ENCODE measurements at places on chromosomes 12 and 14. TPM values are rescaled to one million over a fixed set of nuclear protein-coding genes. Genes with fewer than 3 reads are reported as not detected.

Gene IKBIP
- total RNA-seq, result 3.6 TPM

Gene CACNA1C
- 1.5 TPM for total RNA-seq

DNA sequence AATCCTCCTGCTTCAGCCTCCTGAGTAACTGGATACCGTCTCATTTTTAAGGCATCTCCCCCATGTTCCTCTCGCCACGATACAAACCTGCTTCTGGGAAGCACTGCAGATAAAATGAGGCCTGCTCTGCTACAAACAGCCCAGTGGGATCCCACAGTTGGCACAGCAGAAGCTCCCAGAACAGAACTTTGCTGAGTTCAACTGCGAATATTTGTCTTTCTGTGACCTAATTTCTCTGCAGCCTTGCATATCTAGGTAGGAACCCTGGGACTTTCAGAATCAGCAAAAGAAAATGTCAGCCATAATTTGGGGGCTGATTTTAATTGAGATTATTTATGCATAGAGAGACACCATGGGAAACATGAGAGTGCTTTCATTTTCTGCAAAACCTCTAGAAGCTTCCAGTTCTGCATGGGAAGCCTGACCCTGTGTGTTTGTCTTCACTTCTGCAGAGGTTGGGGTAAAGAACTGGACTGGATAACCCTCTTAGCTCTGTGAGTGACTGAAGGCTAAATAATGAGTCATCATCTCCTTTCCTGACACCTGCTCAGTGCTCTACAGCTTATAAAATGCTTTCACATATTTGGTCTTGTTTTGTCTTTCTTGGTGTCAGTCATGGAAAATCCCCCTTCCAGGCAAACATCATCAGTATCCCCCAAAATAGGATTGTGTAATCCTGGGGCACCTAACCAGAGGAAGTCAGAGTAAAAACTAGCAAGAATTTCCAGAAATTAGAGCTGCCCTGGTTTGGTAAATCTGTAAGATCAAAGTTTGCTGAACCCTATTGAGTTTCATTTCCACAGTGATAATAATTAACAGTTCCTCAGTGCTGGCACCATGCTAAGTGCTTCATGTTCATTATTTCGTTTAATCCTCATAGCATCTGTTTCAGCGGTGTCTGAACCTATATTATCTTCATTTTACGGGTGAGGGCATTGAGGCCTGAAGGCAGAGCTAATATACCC is 185.8 kb downstream of the SLC15A4 start:
- DNase-seq, result no peak
- H3K27ac ChIP-seq, result no peak overlapping the region
- no peaks in the 10 kb centered on the region for H3K4me1 ChIP-seq
- H3K36me3 ChIP-seq, result no peaks in the 10 kb centered on the region
- H3K27me3 ChIP-seq, result no peaks in the 10 kb centered on the region
- H3K4me3 ChIP-seq, result no peak overlapping the region

GRCh38 chr14:50038398-50039119 is 77.8 kb downstream of the VCPKMT start:
- H3K4me3 ChIP-seq, result no peak overlapping the region
- H3K27ac ChIP-seq, result no peak overlapping the region
- no peaks in the 10 kb centered on the region for H3K36me3 ChIP-seq
- no peak for DNase-seq
- no peaks in the 10 kb centered on the region for H3K4me1 ChIP-seq

DNA sequence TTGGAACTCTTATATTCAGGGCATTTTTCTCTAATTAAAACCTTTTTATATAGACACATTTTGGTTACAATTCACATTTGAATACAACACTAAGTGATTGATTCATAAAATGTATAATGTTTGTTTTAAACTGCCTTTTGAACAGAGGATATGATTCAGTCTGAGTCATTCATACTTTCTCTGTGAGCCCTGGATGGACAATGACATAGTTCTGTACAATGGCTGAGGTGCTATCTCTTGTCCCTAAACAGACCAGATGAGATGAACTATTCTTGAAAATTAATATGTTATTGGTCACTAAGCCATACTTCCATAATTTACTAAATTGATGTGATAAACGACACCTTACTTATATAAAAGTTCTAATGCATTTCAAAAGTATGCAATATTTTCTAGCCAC is 199.7 kb upstream of the ATXN7L3B start:
- no peak for DNase-seq
- no peaks in the 10 kb centered on the region for H3K4me1 ChIP-seq
- H3K4me3 ChIP-seq, result no peak overlapping the region
- H3K27me3 ChIP-seq, result no peaks in the 10 kb centered on the region
- no peak overlapping the region for H3K27ac ChIP-seq

DNA sequence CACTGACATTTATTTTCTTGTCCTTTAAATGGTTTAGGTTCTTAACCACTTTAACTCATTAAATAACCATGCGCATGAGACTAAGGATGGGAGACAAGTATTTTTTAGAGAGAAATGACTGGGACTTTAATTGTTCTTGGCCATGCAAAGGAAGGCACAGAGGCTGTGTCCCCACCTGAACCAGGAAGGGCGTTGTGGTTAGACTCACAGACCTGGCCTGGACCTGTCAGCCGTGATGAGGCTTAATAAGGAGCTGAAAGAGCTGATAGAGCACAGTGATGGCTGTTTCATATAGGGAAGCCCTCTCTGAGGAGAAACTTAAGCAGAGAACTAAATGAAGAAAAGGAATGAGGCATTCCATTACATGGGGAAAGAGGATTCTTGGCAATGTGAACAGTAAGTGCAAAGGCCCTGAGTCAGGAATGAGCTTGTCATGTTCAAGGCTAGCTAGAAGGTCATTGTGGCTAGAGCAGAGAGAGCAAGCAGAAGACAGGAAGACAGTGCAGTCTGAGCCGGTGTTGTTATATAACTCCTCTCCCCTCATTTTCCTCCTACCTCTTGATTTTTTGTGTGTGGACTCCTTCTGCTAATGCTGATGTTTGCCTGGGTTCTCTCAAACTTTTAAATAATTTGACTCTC is 74.4 kb upstream of the ANO4 start:
- H3K4me1 ChIP-seq, result no peaks in the 10 kb centered on the region
- peaks cover 10% of the 10 kb centered on the region for H3K27me3 ChIP-seq
- no peak for DNase-seq
- H3K36me3 ChIP-seq, result no peaks in the 10 kb centered on the region
- H3K27ac ChIP-seq, result no peak overlapping the region

Gene NAV3
- 3.9 TPM for total RNA-seq

DNA sequence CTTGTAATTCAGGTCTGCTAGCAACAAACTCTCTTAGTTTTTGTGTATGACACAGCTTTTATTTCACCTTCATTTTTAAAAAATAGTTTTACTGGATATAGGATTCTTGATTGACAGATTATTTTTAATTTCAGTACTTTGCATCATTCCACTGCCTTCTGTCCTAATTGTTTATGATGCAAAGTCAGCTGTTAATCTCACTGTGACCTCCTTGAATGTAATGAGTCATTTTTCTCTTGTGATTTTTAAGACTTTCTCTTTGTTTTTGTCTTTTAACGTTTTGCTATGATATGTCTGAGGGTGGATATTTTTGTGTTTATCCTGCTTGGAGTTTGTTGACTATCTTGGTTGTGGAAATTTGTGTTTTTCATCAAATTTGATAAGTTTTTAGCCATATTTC is 126.3 kb upstream of the FBXO33 start:
- no peaks in the 10 kb centered on the region for H3K4me1 ChIP-seq
- DNase-seq, result no peak
- H3K36me3 ChIP-seq, result no peaks in the 10 kb centered on the region
- no peaks in the 10 kb centered on the region for H3K27me3 ChIP-seq
- no peak overlapping the region for H3K4me3 ChIP-seq

GRCh38 chr12:40446385-40446784 is 221.6 kb downstream of the LRRK2 start:
- H3K27me3 ChIP-seq, result peaks cover 1% of the 10 kb centered on the region
- H3K4me1 ChIP-seq, result no peaks in the 10 kb centered on the region
- no peak overlapping the region for H3K27ac ChIP-seq
- H3K4me3 ChIP-seq, result no peak overlapping the region
- no peaks in the 10 kb centered on the region for H3K36me3 ChIP-seq
- DNase-seq, result no peak

- no peak for DNase-seq
- peaks cover 21% of the 10 kb centered on the region for H3K4me1 ChIP-seq
- no peak overlapping the region for H3K4me3 ChIP-seq
- no peak overlapping the region for H3K27ac ChIP-seq
- H3K27me3 ChIP-seq, result no peaks in the 10 kb centered on the region
Measured at GRCh38 chr14:99462210-99462609, 18.4 kb downstream of the SETD3 start.

DNA sequence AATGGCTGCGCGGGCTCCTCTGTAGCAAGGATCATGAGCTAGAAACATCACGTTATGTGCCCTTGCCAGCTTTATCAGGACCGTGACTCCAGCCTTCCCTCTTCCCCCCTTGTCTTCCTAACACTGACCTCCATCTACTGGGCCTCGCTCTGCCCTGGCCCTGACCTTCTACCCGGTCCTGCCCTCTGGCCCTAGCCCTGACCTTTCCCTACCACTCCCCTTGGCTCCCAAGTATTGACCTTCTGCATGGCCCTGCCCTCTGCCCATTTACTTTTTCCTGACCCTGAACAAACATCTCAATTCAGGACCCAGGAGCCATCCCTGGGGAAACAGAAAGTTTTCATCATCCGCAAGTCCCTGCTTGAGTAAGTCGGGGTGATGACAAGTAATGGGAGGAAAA is 2.0 kb downstream of the SOAT2 start:
- no peak overlapping the region for H3K27ac ChIP-seq
- H3K36me3 ChIP-seq, result no peaks in the 10 kb centered on the region
- H3K27me3 ChIP-seq, result no peaks in the 10 kb centered on the region
- no peak overlapping the region for H3K4me3 ChIP-seq
- no peak for DNase-seq

DNA sequence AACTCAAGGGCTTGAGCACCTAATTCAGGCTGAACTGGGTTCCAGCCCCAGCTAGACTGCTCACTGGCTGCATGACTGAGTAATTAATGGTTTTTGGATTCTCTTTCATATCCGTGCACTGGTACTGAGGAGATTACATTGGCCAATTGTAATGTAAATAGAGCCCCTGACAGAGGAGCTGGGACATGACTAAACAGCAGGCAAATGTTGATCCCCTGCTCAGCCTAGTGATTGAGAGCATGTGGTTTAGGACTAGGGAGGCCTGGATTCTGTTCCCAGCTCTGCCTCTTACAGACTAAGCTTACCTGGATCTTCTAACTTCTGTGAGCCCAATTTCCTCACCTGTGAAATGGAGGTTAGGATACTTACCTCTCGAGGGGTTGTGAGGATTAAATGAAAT is 204.3 kb downstream of the ESR2 start:
- H3K4me3 ChIP-seq, result no peak overlapping the region
- H3K36me3 ChIP-seq, result peaks cover 52% of the 10 kb centered on the region
- no peak for DNase-seq

Measured in psoas muscle (tissue), 8 donors.